ENCODE measurements at places on chromosomes 6 and 20. TPM values are rescaled to one million over a fixed set of nuclear protein-coding genes. Genes with fewer than 3 reads are reported as not detected.

The PLN gene
- total RNA-seq = 239 TPM

The GJA10 gene
- not detected for total RNA-seq

The TREM2 gene
- 0.49 TPM for total RNA-seq

The SOX12 gene
- total RNA-seq = 5.7 TPM

The FUT9 gene
- not detected for total RNA-seq

DNA sequence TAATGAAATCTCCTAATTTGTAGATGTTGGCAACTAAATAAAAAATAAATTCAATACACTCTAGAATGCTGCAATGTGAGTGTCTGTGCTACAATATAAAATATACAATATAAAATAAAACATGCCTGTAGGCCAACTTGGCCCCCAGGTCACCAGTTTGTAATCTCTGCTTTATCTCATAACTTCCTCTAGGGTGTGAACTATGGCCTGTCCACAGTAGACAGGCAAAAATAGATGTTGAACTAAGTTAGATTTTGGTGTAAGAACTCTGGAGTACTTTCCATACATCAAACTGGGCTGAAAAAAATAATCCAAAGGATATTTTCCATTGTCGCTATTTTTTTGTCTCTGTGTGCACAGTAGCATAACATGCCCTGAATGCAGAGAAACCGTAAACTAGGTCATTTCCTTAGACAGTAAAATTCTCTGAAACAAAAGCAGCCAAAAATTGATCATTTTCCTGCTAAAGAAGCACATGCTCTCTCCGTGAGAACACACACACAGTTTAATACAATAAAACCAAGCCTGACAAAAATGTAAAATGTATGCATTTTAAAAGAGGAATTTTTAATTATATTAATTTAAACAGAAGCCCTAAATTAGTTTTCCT lies 98.5 kb upstream of the ZFP64 start:
- no peaks in the 10 kb centered on the region for H3K4me1 ChIP-seq
- H3K4me3 ChIP-seq = no peak overlapping the region
- H3K27ac ChIP-seq = no peak overlapping the region
- H3K27me3 ChIP-seq = no peaks in the 10 kb centered on the region

- peaks cover 17% of the 10 kb centered on the region for H3K4me1 ChIP-seq
- H3K4me3 ChIP-seq = no peak overlapping the region
- no peaks in the 10 kb centered on the region for H3K36me3 ChIP-seq
- no peak overlapping the region for H3K27ac ChIP-seq
These were observed 140.3 kb downstream of the CEP57L1 start for GRCh38 chr6:109235481-109236038.

DNA sequence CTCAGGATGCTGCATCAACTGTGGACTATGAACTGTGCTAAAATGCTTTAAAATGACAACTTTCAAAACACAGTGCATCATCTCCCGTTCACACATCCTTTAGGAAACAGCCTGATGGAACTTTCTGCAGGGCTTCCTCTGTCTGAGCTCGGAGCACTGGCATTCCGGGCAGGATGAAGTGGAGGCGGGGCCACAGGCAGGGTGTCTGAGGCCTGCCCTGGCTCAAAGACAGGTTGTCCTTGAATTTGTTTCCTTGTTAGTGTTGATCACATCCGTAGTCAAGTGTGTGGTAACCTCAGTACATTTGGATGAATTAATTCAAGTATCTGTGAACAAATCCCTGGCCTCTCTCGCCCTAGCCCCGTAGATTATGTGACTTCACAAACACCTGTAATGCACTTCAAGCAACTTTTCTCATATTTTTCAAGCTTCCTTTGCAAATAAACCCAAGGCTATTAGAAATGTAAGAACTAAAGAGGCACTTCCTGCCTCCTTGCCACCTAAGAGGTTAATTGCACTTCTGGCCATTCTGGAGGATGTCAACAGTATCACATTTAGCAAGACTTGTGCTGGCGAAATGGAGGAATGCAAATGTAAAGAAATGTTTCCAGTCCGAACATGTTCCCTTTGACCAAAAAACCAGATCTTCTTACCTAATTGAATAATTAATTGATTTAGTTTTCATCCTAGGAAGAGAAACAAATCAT lies 3.1 kb downstream of the CD93 start:
- no peaks in the 10 kb centered on the region for H3K4me1 ChIP-seq
- peak overlapping the region; percentile 67 for H3K4me3 ChIP-seq
- H3K27ac ChIP-seq = peak overlapping the region; percentile 82
- no peaks in the 10 kb centered on the region for H3K27me3 ChIP-seq
- DNase-seq = no peak

DNA sequence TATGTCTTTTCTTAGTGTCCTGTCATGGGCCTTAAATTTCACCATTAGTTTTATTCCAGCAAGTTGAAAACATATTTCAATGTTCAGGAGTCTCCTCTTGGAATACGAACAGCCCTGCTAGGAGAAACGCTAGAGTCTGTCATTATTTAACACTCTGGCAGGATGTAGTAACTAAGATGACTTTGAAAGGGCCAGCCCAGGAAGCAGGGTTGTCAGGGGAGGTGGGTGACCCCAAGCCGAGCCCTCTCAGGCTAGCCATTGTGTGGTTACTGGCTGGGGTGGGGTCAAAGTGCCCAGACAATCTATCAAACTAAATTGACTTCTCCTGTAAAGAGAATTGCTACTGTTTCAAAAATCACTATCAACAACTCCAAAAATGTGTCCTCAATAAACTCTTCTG lies 67.8 kb downstream of the LY86 start:
- H3K4me1 ChIP-seq = peaks cover 19% of the 10 kb centered on the region
- peak overlapping the region; percentile 63 for H3K27ac ChIP-seq
- no peak overlapping the region for H3K4me3 ChIP-seq
- H3K36me3 ChIP-seq = no peaks in the 10 kb centered on the region
- DNase-seq = no peak

GRCh38 chr6:133415262-133415661 lies 174.1 kb downstream of the EYA4 start:
- H3K36me3 ChIP-seq = no peaks in the 10 kb centered on the region
- H3K4me1 ChIP-seq = peaks cover 22% of the 10 kb centered on the region
- H3K27ac ChIP-seq = peak overlapping the region; percentile 9
- H3K4me3 ChIP-seq = no peak overlapping the region

- no peaks in the 10 kb centered on the region for H3K36me3 ChIP-seq
- H3K4me1 ChIP-seq = peaks cover 1% of the 10 kb centered on the region
- DNase-seq = no peak
- peak overlapping the region; percentile 59 for H3K4me3 ChIP-seq
- peaks cover 1% of the 10 kb centered on the region for H3K27me3 ChIP-seq
These were observed 3.9 kb downstream of the PRDM1 start for GRCh38 chr6:106090001-106090400.

DNA sequence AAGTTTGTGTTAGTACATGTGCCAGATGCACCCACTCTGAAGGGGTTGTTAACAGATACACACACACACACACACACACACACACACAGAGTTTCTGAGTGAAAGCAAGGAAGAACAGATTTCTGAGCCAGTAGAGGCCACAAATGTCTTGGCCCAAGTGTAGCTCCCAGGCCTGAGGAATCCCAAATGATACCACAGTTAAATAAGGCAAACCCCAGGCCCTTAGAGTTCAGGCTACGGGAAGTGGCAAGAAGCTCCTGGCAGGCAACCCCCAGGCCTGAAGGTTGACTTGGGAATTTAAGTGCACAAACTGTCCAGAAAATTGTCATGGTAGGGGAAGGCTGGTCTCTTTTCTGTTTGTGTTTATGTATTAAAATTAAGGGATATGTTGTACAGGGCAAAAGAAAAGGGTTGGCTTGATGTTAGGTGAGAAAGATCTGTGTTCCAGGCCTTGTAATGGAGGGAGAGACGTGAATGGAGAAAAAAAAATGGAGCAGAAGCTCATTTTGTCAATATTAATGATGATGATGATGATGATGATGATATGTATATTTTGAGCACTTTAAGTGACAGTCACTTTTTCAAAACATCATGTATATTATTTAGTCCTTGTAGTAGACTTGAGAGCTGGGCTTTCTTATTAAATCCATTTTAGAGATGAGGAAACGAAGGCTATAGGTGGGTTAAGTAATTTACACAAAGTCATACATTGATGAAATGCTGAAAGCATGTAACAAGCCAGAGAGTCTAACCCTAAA lies 317.0 kb upstream of the JAG1 start:
- no peaks in the 10 kb centered on the region for H3K36me3 ChIP-seq
- no peak overlapping the region for H3K4me3 ChIP-seq
- peaks cover 7% of the 10 kb centered on the region for H3K4me1 ChIP-seq
- DNase-seq = no peak

DNA sequence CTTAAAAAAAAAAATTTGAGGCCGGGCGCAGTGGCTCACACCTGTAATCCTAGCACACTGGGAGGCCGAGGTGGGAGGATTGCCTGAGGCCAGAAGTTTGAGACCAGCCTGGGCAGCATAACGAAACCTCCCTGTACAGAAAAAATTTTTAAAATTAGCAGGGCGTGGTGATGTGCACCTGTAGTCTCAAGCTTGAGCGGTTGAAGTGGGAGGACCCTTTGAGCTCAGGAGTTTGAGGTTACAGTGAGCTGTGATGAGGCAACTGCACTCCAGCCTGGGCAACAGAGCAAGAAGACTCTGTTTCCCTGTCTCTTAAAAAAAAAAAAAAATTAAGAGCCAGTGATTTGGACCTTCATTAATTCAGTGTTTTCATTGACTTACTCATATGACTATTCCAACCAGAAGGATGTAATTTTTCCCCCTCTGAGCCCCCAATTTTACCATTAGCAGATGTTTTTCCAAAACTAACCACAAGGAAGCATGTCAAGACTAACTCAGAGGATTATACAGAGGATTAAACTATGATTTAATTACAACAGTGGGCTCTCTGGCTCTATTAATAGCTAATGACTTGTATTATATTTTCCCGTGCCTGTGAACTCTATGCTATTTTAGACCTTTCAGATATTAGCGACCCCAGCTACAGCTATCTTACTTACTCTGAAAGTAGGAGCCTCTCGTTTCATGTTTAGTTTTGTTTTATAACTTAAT lies 75.1 kb downstream of the ARID1B start:
- H3K4me1 ChIP-seq = peaks cover 86% of the 10 kb centered on the region
- peak overlapping the region; percentile 1 for H3K4me3 ChIP-seq
- H3K27me3 ChIP-seq = no peaks in the 10 kb centered on the region
- peak overlapping the region; percentile 82 for H3K27ac ChIP-seq

GRCh38 chr20:36481380-36482043 lies 59.8 kb upstream of the MYL9 start:
- H3K4me3 ChIP-seq = peak overlapping the region; percentile 22
- no peaks in the 10 kb centered on the region for H3K27me3 ChIP-seq
- no peaks in the 10 kb centered on the region for H3K36me3 ChIP-seq
- H3K27ac ChIP-seq = peak overlapping the region; percentile 89
- DNase-seq = no peak

GRCh38 chr6:76247527-76247926 lies 175.1 kb upstream of the IMPG1 start:
- H3K27me3 ChIP-seq = no peaks in the 10 kb centered on the region
- no peak for DNase-seq
- no peaks in the 10 kb centered on the region for H3K4me1 ChIP-seq

GRCh38 chr20:2385026-2385425 lies 4.3 kb downstream of the TGM6 start:
- H3K4me1 ChIP-seq = no peaks in the 10 kb centered on the region
- no peaks in the 10 kb centered on the region for H3K27me3 ChIP-seq
- no peak overlapping the region for H3K27ac ChIP-seq
- no peak for DNase-seq

DNA sequence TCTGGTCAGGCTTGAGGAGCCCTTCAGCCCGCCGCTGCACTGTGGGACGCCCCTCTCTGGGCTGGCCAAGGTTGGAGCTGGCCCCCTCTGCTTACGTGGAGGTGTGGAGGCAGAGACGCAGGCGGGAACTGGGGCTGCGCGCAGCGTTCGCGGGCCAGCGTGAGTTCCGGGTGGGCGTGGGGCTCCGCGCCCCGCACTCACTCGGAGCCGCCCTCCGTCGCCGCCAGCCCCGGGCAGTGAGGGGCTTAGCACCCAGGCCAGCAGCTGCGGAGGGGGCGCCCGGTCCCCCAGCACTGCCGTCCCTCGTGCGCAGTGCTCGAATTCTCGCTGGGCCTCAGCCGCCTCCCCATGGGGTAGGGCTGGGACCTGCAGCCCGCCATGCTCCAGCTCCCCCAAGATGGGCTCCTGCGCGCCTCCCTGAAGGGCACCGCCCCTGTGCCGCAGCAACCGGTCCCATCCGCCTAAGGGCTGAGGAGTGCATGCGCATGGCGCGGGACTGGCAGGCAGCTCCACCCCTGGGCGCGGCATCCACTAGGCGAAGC lies 695.9 kb downstream of the EPHA7 start:
- no peak overlapping the region for H3K4me3 ChIP-seq
- DNase-seq = no peak
- no peaks in the 10 kb centered on the region for H3K4me1 ChIP-seq

GRCh38 chr6:97524811-97525210 lies 241.8 kb upstream of the MMS22L start:
- no peaks in the 10 kb centered on the region for H3K36me3 ChIP-seq
- H3K4me3 ChIP-seq = no peak overlapping the region
- no peak overlapping the region for H3K27ac ChIP-seq
- no peaks in the 10 kb centered on the region for H3K4me1 ChIP-seq
- DNase-seq = no peak

- H3K36me3 ChIP-seq = no peaks in the 10 kb centered on the region
- DNase-seq = no peak
- no peak overlapping the region for H3K4me3 ChIP-seq
These were observed 54.5 kb downstream of the IPCEF1 start for GRCh38 chr6:154301839-154302752.

DNA sequence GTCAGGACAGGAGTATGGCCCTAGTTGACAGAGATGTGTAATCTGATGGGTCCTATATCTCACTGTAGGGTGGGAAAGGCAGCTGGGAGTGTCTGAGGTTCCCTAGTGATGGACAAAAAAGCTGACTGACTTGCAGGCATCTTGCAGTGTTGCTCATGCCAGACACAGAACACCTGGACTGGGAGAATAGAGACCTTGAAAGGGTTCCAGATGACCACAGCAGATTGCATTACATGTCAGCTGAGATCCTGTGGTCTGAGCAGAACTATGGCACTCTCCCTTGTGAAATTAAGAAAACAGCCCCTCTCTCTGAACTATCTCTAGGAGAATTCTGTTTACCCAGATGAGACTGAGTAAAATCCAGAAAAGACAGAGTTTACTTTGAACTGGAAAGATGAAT lies 212.6 kb upstream of the MAN1A1 start:
- no peak overlapping the region for H3K27ac ChIP-seq
- H3K4me1 ChIP-seq = no peaks in the 10 kb centered on the region
- H3K27me3 ChIP-seq = no peaks in the 10 kb centered on the region
- DNase-seq = no peak
- no peak overlapping the region for H3K4me3 ChIP-seq

- no peaks in the 10 kb centered on the region for H3K4me1 ChIP-seq
- no peaks in the 10 kb centered on the region for H3K36me3 ChIP-seq
- H3K27ac ChIP-seq = no peak overlapping the region
- no peak overlapping the region for H3K4me3 ChIP-seq
- H3K27me3 ChIP-seq = peaks cover 19% of the 10 kb centered on the region
These were observed 129.4 kb downstream of the TRIM27 start for GRCh38 chr6:28794175-28795002.

DNA sequence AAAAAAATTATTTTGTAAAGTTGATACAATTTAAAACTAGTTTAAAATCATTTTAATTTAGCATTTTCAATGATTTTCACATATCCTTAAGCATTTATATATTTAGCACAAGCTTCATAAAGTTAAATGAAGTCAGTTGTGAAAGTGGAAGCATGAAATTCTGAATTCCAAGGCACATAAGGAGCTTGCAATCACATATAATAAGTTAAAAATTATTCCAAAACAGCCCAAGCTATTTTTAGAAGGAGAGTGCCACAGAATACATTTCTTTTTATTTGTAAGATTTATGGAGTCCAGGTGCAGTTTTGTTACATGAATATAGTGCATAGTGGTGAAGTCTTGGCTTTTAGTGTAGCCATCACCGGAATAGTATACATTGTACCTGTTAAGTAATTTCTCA lies 3.2 kb upstream of the LGSN start:
- no peaks in the 10 kb centered on the region for H3K4me1 ChIP-seq
- no peak for DNase-seq
- peaks cover 4% of the 10 kb centered on the region for H3K27me3 ChIP-seq
- no peaks in the 10 kb centered on the region for H3K36me3 ChIP-seq
- H3K27ac ChIP-seq = no peak overlapping the region
